Activated gamma-delta T cell (primary cell): ENCODE measurements at places on chromosomes 12 and 14.

- DNase-seq = no peak
These were observed 129.8 kb upstream of the PPFIA2 start for GRCh38 chr12:81888961-81889360.

- no peak for DNase-seq
These were observed 67.6 kb upstream of the GPATCH2L start for GRCh38 chr14:76083796-76084765.

DNA sequence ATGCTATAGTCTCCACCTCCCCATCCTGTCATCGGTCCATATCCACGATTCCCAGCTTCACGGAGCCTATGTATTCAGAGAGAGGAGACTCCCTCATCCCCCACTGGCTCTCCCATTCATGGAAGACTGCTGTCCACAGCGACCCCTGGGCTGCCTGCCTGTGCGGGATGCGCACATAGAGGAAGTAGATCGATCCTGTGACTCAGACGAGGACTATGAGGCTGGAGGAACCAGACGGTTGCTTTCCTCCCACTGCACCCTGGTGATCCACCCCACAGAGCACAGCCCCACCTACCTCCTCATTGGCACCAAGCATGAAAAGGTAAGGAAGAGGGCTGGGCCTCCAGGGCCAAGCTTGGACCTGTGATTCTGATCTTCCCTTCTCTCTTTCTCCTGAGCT is 24.4 kb downstream of the PIGH start:
- DNase-seq = no peak

- DNase-seq = no peak
These were observed 366.2 kb upstream of the KITLG start for GRCh38 chr12:88946372-88946997.

DNA sequence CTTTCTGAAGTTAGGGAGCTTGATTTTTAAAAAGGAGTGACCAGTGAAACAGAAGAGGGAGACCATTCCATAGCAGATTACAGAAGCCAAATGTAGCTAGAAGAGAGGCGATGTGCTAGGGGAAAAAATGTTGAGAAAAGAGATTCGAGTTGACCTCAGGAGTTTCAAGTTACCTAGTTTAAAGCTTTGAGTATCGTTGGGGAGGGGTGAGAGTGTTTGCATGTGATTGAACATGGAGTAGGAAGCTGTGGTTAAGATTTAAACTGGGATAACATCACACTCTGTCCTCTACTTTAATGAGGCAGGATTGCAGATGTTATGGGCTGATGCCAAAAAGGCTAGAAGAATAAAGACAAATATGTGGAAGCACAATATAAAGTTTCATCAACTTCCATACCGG is 3.7 kb downstream of the LETMD1 start:
- DNase-seq = no peak

- no peak for DNase-seq
These were observed 238.5 kb downstream of the RBM19 start for GRCh38 chr12:113727651-113728061.

DNA sequence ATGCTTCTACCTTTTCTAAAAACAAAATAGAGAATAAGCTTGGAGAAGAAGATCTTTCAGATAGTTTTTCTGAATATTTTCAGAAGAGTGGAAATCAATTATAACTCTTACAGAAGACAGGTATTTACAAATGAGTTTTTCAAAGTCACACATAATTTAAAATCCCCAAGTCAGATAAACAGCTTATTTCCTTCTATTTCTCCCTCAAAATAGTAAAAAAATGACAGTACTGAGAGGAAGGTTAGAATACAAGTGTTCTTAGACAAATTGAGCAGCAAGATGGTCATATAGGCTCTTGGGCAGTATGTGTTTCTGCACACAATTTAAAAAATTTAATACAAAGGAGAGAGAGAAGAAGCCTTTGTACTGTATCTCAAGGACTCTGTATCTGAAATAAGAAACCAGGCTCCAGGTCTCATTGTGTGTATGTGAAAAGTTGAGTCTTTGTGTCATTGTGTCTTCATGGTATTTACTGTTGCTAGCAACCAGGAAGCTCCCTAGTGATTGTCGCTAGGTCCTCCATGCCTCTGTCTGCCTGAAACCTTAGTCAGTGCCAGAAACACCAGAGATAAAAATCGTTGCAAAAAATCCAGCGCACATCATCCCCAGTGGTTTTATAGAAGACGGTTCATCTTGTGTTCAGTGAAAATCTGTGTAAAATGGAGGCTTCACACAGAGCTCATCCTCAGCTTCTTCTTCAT is 12.9 kb upstream of the TUBA1A start:
- DNase-seq = no peak

DNA sequence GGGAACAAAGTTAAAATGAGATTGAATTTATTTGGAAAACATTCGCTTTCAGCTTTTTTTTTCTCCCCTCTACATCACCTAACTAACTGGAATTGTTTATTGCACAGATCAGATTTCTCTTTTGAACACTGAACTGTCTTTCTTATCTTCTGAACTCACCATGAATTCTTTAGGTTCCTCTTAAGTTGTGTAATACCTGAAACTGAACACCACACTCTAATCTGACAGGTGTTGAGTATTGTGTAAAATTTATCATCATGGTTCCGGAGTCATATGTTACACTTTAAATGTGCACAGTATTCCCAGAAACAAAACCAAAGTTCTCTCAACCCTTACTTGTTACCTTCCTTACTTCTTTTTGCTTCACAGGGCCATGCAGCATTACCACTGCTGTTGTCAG is 66.8 kb downstream of the TGFB3 start:
- no peak for DNase-seq

GRCh38 chr14:59247801-59248584 is 59.5 kb downstream of the DAAM1 start:
- DNase-seq = no peak

DNA sequence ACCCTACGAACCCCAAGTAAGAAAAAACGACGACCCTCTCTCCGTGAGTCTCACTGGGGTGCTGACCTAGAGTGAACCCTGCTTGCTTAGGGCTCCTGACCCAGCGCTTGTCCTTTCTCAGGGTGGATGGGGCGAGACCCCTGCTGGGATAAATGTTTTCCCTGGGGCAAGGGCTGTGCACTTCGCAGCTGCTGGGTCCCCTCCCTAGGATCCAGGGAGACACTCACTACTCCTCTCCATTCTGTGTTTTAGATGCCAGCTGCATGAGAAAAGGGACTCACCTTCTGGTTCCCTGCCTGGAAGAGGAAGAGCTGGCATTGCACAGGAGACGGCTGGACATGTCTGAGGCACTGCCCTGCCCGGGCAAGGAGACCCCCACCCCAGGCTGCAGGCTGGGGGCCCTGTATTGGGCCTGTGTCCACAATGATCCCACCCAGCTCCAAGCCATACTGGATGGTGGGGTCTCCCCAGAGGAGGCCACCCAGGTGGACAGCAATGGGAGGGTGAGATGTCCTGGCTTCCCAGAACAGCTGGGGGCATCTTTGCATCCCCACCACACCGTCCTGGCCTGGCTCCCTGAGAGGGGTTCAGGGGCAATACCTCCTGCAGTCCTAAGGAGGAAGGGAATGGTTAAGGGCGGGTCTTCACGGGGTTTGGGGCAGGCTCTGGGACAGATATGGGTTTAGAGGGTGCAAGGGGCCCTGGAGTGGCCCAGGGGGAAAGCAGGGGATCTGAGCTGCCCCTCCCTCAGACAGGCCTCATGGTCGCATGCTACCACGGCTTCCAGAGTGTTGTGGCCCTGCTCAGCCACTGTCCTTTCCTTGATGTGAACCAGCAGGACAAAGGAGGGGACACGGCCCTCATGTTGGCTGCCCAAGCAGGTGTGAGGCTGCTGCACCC is 663 bp downstream of the ANKRD33 start:
- no peak for DNase-seq

DNA sequence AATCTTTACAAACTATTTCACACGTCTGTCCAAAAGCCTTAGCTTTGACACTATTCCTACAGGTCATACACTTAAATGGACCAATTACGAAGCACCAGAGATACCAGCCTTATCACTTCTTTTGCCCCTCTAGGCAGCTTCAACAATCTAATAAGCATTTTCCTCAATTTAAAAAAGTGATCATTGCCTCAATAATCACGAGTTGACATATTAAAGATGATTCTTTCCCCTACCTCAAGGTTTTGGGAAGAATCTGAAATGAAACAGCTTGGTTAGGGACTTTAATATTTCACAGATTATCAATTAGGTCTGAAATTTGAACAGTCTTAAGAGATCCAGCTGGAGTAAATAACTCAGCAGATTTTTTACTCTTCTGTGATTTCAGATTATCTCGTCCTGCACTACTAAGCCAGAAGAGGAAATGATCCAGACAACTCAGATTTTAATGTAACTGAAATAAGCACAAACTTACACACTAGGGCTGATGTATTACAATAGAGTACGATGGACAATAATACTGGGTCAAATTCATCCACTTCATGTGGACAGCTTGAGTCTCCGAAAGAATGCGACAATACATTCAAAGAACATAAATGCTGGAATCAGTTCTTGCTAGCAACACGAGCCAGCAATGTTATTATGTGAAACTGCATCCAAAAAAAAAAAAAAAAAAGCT is 15.9 kb downstream of the UBE2N start:
- no peak for DNase-seq

DNA sequence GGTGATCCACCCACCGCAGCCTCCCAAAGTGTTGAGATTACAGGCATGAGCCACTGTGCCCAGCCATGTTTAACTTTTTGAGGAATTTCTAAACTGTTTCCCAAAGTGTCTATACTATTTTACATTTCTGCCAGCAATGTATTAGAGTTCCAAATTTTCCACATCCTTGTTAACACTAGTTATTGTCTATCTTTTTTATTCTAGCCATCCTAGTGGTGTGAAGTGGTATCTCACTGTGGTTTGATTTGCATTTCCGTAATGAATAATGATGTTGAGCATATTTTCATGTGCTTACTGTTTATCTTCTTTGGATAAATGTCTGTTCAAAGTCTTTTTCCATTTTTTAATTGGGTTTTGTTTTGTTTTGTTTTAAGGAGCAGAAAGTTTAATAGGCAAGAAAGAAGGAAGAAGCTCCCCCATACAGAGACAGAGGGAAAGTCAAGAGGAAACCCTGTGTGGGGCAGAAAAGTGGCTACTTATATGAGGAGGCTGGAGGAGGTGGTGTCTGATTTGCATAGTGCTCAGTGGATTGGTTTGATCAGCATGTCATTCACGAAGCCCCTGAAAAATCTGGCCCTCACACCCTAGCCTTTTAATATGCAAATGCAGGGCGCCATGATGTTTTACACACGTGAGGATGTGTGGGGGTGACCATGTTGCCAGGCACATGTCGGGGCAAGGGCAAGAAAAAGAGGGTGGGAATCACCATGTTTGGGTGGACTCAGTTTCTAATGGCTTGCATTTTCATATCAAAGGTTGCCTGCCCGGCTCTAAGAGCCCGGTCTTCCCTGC is 14.9 kb downstream of the TXNRD1 start:
- no peak for DNase-seq

DNA sequence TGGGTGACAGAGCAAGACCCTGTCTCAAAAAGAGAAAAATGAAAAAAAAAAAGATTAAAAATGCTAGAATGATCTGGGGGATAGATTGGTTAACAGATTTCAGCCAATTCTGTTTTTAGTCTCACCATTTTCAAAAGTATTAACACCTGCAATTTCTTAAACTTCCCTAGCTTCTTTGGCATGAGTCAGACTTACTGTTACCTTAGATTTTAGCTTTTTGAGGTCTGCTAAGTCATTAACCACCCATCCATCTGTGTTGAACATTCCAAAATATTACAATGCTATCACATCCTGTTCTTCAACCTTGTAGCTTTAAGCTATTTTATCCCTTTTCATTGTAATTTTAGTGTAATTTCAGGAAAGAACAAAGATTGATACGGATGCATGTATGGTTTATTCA is 59.3 kb downstream of the PPP1R13B start:
- no peak for DNase-seq

- DNase-seq = no peak
These were observed 112.7 kb downstream of the SCARB1 start for GRCh38 chr12:124750787-124751471.

GRCh38 chr12:59929110-59929509 is 333.3 kb downstream of the SLC16A7 start:
- DNase-seq = no peak

GRCh38 chr14:35341751-35342488 is 49.7 kb downstream of the PSMA6 start:
- no peak for DNase-seq

DNA sequence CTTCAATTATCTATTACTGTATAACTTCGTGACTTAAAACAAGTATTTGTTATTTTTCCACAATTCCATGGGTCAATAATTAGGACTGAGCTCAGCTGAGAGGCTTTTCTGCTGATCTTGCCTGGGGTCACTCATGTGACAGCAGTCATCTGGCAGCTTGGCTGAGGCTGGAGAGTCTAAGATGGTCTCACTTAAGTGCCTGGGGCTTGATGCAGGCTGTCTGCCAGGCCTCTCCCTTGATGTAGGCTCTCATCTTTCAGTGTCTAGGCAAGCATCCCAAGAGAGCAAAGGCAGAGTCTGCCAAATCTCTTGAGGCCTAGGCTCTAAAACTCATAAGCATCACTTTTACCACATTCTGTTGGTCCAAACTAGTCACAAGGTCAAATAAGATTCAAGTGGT is 93.2 kb downstream of the NKX2-1 start:
- DNase-seq = no peak

GRCh38 chr12:129064209-129064855 is 211.1 kb downstream of the GLT1D1 start:
- no peak for DNase-seq

GRCh38 chr12:41850046-41850445 is 294.6 kb downstream of the GXYLT1 start:
- no peak for DNase-seq

DNA sequence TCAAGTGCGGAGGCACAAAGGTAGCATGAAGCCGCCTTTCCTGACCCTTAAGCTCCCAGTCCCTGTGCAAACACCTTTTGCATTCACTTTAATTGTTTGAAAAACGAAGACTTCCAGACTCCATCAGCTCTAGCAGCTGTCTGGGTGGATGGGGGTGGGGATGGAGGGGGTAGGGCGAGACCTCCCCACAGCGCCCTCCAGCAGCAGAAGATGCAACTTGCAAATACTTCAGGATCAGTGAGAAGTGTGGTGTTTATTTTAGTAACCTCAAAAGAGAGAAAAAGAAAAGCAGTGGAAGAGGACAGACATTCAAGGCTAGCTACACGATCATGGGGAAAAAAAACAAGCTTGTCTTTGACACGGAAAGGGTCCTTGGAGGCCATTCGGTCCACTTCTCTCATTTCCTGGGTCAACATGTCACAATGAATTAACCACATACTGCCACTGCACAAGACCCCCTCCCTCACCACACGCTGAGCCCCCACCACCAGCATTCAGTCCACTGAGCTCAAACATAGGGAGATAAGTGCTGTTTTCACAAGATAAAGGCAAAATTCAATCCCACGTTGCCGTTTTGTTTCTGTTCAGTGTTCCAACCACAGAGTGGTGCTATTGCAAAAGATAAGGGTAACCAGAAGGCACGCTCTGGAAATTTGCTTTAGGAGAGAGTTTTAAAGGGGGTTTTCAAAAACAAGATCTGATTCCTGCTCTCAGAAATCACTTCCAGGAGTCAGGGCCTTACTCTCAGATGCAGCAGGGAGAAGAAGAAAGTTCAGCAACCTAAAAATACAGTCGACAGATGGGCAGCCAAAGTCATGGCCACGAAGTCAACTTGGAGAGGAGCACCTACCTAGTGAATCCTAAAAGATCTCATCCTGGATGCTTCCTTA is 3.3 kb upstream of the NTF3 start:
- no peak for DNase-seq
